ENCODE measurements at places on chromosomes 7 and 10. TPM values are rescaled to one million over a fixed set of nuclear protein-coding genes. Genes with fewer than 3 reads are reported as not detected.

The TMEM213 gene
- total RNA-seq = not detected

DNA sequence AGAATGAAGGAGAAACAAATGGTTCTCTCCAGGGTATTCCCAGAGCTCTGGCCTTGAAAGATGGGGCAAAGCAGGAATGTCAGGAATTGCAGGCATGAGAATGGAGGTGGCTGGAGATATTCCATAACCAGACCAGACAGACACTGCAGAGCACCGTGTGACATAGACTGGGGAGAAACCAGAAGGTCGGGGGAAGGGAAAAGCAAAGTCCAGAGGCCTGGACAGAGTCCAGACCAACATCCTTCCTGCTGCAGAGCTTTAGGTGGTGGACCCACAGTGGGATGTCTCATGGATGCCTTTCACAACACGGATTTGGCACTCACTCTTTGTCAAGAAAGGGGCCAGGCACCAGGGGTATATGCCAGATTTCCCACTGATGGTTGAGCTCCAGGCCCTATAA is 177.2 kb upstream of the INHBA start:
- DNase-seq = no peak

- DNase-seq = no peak
Measured at GRCh38 chr7:154729056-154729455, 273.9 kb downstream of the PAXIP1 start.

The KDM7A gene
- 15.4 TPM for total RNA-seq

The CDC14C gene
- not detected for total RNA-seq

The MKX gene
- total RNA-seq = 27.0 TPM

The CLCN1 gene
- total RNA-seq = 0.05 TPM

GRCh38 chr10:78116361-78116760 is 82.7 kb downstream of the RPS24 start:
- no peak for DNase-seq

DNA sequence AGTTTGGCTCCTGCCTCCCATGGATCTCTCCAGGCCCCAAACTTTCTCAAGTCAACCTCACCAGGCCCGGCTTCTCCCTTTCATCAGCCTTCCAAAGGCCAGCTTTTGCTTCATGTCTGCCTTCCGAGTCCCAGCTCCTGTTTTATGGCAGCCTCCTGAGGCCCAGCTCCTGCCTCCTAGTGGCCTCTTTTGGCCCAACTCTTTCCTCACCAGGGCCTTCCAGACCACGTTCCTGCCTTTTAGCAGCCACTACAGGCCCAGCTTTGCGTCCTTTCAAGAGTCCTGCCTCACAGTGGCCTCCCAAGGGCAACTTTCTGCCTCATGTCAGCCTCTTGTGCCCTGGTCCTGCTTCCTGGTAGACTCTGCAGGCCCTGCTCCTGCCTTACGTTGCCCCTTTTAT is 15.3 kb upstream of the TMEM248 start:
- DNase-seq = no peak

The OR13A1 gene
- total RNA-seq = not detected

The WDR86 gene
- 6.2 TPM for total RNA-seq

DNA sequence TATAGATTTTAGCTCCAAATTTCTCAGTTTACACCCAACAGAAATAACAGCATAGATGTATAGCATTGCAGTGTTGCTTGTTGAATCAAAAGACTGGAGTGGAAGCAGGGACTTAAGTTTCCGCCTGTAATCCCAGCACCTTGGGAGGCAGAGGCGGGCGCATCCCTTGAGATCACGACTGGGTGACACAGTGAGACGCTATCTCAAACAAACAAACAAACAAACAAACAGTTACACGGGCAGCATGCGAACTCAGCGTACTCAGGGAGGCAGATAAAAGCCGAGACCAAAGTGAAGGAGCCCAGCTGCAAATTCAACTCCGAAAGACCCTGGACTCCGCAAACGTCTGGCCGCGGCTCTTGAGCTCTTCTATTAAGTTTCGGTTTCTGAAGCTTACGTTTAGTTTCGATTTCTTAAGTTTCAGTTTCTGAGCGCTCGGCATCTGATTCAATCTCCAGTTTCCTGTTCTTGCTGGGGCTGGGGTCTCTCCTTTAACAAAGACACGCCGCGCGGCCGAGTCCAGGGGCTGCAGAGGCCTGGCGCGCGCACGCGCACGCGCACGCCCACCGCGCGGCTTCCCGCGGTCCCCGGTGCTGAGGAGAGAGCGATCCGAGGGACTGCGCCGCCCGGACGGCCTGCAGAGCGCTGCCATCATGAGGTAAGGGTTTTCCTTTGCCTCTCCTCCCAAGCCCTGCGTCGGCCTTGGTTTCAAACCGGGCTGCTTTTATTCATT is at the start of gene IFIT5:
Gene IFIT5, plus strand, starts transcription at position 423 of the 733 bp plus-strand sequence. Its CDS starts 231 bp downstream, at position 654.
- DNase-seq = peak; percentile 90

GRCh38 chr7:92717623-92717992 is 118.8 kb downstream of the CDK6 start:
- DNase-seq = no peak

DNA sequence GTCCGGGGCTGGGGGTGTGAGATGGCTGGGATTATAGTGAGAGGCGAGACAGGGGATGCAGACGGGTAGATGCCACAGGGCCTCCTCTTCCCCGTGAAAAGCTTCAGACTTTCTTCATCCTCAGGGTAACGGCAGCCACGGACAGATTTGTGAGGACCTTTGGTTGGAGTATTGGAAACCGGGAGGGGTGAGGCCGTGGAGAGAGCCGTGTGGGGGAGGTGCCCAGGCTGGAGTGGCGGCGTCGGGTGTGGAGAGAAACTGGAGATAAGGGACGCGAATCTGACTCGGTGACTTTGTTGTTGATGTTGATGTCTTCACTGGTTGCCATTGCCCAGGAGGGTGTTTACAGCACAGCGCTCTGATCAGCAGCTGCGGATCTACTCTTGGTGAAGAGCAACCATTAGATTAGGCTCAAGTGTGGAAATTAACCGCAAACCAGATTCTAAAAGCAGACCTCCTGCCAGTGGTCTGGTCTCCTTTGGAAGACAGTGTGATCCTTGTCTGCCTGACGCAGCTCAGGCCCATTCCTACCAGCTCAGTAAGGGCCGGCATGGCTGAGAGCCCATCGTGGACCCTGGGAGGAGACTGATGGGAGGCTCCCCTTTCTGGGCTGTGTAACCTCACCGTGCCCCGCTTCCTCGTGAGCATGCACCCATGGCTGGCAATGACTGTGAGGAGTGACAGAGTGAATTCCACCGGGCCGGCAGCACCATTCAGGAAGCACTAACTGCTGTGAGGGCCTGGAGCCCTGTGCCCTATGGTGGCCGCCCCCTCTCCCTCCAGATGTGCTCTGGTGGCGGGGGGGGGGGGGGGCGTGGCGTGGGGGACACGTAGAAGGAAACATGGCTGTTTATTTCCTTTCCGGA is 90.3 kb downstream of the INPP5A start:
- DNase-seq = peak; percentile 83

- DNase-seq = peak; percentile 57
Measured at GRCh38 chr7:118689403-118689802, 464.9 kb downstream of the ANKRD7 start.

- no peak for DNase-seq
Measured at GRCh38 chr10:99403674-99404073, 26.8 kb downstream of the GOT1 start.

GRCh38 chr7:102254521-102254920 is 32.1 kb upstream of the SH2B2 start:
- DNase-seq = no peak

DNA sequence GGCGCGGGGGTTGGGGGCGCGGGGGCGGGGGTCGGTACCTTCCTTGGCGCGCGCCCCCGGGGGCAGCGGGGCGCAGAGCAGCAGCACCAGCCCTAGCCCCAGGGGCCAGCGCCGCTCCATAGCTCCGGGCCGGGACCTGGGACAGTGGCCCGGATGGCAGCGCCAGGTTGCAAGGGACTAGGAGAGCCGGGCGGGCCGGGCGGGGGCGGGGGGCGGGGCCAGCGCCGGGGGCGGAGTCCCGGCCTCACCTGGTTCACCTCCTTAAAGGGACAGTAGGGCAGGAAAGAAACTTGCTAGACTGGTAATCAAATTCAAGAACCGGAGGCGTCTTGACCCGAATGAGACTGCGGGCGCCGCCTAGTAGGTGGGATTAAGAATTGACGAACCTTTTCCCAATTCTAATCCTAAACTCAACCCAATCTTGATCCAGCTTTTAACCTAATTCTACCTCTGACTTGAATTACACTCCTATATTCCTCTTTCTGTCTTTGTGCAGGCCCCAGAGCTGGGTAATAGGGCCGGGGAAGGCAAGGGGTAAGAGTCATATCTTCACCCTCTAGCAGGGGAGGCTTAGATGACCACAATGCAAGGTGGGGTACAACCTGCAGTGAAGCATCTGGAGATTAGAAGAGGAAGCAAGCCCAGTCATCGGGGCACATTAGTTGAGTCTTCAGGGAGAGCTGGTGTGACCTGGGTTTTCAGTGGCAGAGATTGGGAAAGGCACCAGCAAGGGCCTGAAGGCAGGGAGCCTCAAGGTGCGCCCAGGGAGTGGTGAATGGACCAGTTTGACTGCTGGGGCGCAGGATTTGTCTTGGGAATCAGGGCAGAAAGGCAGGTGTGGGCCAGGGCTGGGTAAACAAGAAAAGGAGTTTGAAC is at the start of gene EPHA1:
Gene EPHA1, minus strand, starts transcription at position 171 of the 876 bp plus-strand sequence. Its CDS starts 51 bp downstream, at position 120.
- peak; percentile 76 for DNase-seq

GRCh38 chr10:24952143-24952706 is at the start of gene PRTFDC1:
Gene PRTFDC1 (minus strand): TSS chr10:24952606. CDS start chr10:24952575, 31 bp downstream.
- DNase-seq = peak; percentile 82

The LLCFC1 gene
- not detected for total RNA-seq

DNA sequence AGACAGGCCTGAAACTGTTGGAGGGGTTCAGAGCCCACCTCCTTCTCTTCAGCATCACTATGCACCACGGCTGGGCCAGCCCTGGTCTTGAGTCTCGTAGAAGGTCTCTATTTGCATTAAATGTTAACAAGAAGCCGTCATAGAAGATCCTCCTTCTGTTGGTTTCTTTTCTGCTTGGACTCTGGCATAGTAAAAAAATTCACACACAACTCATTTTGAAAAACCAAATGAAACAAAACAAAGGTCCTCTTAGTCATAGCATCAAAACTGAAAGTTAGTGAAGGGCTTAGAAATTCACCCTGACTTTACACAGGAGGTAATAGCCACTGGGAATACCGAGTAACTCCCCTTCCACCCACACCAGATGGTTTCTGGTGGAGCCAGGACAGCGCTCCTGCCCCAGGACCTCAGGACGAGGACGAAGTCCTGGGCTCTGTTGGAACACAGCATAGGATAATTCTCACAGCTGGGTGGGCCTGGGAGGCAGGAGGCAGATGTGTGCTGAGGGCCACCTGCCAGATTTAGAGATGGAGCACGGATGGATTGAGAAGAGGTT is 248.4 kb upstream of the KLF6 start:
- DNase-seq = no peak

All from posterior vena cava (tissue), 2 donors.